ENCODE measurements at places on chromosomes 6 and 20. TPM values are rescaled to one million over a fixed set of nuclear protein-coding genes. Genes with fewer than 3 reads are reported as not detected.
A peak's percentile ranks its signal among the peaks of the same experiment; 100 is the strongest.

GRCh38 chr6:40290816-40291215 lies 296.3 kb downstream of the LRFN2 start:
- DNase-seq: no peak

DNA sequence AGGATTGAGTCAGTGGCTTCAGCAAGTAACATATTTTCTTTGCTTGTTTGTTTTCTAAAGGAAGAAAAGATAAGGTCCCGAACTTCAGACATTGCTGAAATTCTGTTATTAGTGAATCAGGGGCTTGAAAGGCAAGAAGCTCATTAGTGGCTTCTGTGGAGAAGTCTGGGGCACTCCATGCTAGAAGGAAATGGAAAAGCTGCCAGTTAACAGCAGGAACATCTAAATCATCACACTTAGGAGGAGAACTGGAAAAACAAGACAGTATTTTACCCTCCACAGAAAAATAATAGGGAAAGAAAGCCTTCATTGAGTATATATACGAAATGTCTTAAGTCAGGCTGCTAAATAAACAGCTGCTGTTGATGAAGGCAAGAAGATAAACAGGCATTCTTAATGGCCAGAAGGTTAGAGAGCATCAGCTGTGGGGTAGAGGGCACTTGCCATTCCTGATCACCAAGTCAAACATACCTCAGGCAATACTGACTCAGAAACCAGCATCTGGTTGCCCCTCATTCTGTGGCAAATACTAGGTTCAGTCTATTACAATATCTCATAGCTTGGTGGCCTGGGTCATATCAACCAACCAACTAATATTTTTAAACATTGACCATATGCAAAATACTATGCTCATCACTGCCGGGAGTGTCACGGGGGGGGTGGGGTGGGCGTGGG lies 143.2 kb upstream of the TENT5A start:
- DNase-seq: no peak

GRCh38 chr6:137623293-137623692 lies 129.1 kb upstream of the OLIG3 start:
- DNase-seq: no peak

DNA sequence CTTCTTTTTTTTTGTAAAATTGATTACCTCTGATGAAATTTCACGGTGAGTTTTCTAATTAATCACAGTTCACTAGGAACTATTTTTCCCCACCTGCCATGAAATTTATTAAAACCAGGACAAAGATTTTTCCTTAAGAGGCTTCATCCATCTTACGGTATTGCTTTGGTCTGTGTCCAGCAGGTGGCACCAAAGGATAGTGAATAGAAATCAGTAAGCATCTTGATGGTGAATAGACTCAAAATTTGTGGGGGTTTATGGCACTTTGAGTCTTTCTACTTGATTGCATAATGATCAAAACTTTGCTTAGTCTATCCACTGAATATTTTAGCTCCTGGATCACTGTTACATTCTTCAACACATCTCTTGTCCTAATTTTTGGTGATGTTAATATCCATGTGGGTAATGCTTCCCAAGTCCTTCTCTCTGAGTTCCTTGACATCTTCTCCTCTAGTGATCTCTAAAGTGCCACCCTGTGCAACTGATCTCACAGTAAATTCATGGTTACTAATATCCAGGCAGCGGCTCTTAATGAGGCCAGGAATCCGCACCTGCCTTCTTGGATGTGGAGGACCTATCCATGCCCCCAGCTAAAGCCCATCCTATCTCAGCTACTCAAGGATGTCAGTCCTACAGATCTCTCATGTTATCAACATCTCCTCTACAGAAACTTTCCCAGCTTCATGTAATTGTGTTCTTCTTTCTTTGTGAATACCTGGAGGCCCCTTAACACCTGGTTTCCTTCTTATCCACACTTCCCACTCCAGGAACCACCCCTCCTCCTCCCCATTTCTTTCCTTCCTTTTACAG lies 54.5 kb downstream of the STMND1 start:
- peak; percentile 85 for DNase-seq

GRCh38 chr6:157773248-157773773 lies 49.7 kb upstream of the SNX9 start:
- DNase-seq: no peak

DNA sequence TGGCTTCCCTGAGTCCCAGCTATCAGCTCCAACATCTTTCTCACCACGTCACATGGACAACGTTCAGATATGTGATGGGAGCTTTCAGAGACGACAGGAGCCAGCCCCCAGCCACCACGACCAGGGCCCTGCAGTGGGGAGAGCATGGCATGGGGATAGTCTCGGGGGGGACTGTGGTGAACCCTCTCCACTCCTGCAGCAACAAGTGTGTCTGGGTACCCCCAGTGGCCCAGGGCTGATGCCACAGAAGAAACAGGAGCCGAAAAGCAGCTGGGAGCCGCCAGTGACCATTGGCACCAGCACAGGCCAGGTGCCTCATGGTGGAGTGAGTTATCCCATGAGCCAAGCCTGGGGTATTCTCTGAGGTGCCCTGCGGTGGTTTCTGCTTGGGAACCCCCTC lies 339.7 kb downstream of the TAF4 start:
- no peak for DNase-seq

DNA sequence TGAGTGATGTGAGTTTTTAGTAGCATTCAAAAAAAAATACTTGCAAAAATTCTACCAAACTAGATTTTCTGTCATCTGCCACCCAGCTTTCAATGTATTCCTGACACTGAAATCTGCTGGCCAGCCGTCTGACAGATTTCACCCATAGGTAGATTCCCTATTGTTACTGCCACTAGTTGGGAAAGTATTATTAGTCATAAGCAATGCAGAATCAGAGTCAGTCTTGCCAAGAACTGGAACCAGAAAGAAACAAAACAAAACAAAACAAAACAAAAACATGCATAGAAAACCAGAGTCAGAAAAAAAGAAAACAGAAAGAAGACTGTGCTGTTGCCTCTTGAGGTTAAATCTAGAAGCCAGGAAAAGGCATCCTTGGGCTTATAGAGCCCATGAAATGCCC lies 293.1 kb upstream of the KCNQ5 start:
- DNase-seq: no peak

DNA sequence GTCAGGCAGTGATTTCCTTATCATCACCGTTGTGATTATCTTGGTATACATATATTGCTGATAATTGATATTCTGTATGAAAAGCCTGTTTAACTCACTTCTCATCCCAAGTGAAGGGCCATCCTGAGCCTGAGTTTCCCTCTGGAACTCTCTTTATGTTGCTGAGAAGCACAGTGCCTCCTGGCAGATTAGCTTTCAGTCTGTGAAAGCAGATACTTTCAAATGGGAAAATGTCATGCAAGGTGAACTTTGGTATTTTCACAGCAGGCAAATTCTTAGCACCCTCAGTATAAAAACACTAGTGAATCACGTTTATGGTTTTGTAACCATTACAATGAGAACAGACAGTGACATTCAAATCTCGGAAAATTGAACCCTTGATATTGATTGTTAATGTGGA lies 151.6 kb downstream of the PRIM2 start:
- no peak for DNase-seq

DNA sequence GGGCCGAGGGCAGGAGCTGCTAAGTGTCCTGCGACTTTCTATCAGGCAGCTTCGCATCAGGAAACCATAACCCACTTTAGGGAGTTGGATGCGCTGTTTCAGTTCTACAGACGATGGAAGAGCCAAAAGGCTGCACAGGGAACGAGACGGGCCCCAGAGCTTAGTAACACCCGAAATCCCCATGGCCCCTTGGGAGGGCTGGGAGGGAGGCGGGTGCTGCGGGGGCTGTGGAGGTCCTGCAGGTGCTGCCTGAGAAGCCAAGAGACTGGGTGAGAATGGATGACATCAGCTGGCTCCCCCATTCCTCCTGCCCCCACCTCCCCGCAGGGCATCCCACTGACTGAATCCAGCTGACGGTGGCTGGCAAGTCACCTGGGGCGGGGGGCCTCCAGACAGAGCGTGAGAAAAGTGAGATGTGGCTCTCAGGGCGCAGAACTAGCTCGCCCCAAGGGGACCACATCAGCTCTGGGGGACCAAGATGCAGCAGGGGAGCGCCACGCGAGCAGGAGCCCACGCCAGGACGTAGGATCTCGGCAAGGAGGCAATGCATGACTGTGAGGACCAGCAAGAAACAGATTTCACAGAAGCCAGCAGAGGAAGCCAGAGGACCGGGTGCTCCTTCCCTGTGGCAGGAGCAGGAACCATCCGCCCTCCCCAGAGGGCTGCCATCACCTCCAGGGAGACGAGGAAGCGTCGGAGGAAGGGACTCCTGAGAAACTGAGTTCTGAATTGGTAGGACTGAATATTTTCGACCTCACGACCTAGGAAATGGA lies 36.8 kb downstream of the PNLDC1 start:
- no peak for DNase-seq

DNA sequence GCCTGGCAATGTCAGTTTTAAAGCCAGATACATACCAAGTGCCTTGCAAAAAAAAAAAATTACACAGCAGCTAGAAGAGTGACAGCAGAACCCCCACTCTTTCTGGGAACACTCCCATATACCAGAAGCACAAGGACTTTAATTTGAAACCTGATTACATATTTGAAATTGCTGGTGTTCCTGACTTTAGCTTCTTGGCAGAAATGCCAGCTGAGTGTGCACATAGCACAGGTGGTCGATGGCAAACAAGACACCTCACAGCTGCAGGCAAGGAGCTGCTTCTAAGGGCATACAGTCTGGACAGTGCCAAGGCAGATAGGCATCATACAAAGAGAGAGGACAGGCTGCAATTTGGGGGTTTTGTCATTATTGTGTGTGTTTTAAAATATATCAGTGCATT lies 150.7 kb upstream of the SGK1 start:
- no peak for DNase-seq

GRCh38 chr20:54510541-54511129 lies 35.2 kb downstream of the DOK5 start:
- no peak for DNase-seq

DNA sequence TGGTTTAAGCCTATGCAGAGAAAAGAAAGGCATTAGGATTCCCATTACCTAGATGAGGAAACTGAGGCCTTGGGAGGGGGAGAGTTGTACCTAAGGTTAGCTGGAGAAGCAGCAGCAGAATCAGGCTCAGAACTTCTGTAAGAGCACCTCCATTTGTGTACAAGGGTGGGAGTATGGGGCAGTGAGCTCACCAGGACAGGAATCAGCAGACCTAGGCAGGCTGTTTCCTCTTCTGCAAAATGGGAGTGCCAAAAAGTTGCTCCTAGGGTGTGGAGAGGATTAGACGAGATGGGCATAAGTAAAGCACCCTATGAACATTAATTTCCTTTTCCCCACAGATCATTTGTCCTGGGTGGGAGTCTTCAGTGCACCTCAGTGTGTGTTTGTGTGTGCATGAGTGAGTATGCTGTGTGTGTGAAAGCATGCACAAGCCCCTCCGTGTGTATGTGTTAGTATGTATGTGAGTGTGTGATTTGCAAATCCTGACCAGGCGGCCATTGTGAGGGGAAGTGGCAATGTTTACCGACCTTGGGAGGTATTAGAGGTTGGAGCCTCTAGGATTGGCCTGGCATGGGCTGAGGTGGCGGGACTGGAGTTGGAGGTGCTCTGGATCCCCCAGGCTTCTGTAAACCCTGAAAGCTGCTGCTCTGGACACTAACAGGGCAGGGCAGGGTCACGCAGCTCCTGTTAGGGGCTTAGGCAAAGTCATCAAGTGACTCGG lies 78.8 kb downstream of the VEGFA start:
- no peak for DNase-seq

GRCh38 chr6:154459513-154459912 lies 51.0 kb downstream of the CNKSR3 start:
- DNase-seq: no peak

GRCh38 chr6:130776287-130776925 lies 50.8 kb upstream of the SMLR1 start:
- no peak for DNase-seq

GRCh38 chr6:50891290-50891689 lies 72.6 kb downstream of the TFAP2B start:
- DNase-seq: no peak

- DNase-seq: peak; percentile 85
These were observed 54.7 kb upstream of the SNX9 start for GRCh38 chr6:157768304-157768703.

DNA sequence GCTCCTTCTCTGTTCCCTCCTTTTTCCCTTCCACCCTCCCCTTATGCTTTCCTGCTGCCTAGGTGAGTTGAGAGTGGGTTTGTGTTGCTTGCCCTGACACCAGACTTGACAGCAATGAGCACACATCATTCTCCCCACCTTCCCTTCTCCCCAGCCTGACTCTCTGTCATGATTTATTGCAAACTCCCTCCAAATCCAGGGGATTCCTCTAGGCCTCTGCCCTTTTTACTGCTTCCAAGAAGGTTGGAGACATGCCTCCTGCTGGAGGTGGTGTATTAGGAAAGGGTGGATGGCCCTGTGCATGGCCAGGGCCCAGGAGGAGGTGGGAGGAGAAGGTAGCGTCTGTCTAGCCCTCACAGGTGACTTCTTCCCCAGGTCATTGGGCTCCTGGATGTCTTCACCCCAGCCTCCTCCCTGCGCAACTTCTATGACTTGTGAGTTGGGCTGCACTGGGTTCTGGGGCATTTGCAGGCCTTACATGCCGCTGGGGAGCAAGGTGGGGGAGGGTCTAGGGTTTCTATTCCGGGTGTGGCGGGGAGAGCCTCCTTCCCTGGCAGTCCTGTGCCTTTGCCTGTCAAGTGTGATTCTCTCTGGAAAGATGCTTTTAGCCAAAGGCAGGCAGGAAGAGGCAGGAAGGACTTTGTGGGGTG lies 2.1 kb downstream of the MAPK13 start:
- DNase-seq: no peak

DNA sequence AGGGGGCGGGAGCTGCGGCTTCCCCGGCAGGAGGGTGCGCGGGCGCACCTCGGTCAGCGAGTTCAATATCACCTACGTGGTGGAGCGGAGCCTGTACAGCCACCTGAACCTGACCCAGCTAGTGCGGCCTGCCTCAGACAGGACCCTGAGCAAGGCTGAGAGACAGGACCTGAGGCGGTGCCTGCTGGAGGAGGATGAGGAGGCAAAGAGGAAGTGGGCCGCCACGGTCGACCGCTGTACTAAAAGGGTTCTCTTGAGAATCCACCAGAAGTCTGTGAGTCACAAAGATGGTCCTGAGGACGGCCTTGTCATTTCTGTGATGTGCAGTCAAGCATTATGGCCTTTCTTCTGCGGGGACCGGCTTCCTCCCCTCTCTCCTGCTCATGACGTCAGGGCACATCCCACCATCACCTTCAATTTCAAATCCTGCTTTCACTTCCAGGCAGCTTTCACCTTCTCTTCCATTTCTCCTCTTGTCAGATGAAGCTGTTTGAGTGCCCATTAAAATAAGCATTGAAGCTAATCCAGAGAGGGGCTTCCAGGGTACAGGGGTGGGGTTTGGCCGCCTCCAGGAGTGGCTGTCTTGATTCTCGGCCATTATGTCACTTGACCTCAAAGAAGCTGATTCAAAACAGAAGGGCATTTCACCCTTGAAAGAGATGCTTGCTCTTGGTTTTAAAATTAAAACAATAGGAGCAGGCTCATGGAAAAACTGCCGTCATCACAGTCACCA lies 177.6 kb downstream of the SASH1 start:
- DNase-seq: peak; percentile 96

- no peak for DNase-seq
These were observed 91.5 kb upstream of the MLN start for GRCh38 chr6:33895296-33895695.

Gene CCN2
- total RNA-seq: not detected

Gene MROH8
- total RNA-seq: 1.9 TPM

Gene BCAS4
- 231 TPM for total RNA-seq

Gene ANKRD6
- not detected for total RNA-seq

Gene MYL9
- total RNA-seq: not detected

Gene RBBP9
- total RNA-seq: 7.9 TPM

Gene CNKSR3
- under 0.01 TPM for total RNA-seq

Gene L3MBTL1
- total RNA-seq: 15.5 TPM

Gene PLA2G7
- total RNA-seq: not detected
